Brain pericyte (primary cell): ENCODE measurements at places on chromosomes 6 and 20.

GRCh38 chr6:15090745-15091384 lies 155.0 kb upstream of the JARID2 start:
- DNase-seq = no peak

GRCh38 chr20:38680500-38681306 lies 43.6 kb upstream of the SLC32A1 start:
- DNase-seq = no peak

GRCh38 chr6:37691904-37692806 lies 5.5 kb downstream of the MDGA1 start:
- DNase-seq = no peak

DNA sequence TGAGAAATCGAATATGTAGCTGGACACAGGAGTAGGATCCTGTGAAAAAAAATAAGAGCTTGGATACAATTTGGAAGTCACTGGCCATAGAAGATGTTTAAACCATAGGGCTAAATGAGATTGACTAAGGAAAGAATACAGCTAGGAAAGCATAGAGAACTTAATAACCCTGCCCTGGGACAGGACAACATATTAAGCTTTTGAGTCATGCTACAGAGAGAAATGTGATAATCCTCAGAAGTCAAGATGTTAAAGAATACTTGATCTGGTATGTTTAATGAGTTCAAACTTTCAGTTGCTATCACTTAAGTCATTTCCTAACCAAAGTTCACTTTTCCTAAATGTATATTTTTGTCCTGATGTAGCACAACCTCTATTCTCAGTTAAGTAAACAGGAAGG lies 154.6 kb upstream of the TSHZ2 start:
- DNase-seq = no peak

DNA sequence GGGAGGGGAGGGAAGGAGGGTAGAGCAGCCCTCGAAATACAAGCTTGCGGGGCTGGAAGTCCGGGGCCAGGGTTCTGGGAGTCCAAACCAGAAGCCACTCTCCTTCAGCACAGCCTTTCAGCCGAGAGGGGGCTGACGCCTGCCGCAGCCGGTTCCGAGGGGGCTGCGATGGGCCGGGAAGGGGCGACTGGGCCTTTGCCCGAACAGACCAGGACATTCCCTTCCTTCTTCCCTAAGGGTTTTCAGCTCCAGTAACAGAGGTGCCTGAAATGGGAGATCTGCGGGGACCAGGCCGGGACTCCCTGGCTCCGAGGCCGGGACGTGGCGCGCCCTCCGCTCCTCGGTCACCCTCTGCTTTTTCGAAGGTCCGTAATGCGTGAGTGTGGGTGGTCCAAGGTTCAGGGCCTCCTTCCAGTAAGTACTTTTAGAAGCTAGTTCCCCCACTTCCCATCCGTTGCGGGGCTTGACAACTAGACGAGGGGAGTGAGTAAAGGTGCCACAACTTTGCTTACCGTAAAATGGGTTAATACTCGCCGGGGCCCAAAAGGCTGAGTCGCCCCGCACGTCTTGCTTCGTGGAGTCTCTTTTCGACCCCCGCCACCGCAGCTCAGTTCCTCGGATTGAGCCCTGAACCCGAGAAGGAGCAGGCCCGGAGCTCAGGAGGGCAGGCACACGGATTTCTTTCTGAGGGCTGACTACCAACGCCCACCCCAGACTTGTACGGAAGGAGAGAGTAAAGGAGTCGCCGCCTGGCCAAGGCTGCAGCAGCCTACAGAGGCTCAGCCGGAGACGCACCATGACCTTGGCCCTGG lies 2.9 kb upstream of the OLIG3 start:
- DNase-seq = no peak

- DNase-seq = no peak
Observed at GRCh38 chr6:151372164-151372563, 19.2 kb downstream of the ZBTB2 start.

- no peak for DNase-seq
Observed at GRCh38 chr6:154289818-154290508, 66.6 kb downstream of the IPCEF1 start.

- DNase-seq = no peak
Observed at GRCh38 chr6:34359418-34360158, 32.9 kb downstream of the NUDT3 start.

DNA sequence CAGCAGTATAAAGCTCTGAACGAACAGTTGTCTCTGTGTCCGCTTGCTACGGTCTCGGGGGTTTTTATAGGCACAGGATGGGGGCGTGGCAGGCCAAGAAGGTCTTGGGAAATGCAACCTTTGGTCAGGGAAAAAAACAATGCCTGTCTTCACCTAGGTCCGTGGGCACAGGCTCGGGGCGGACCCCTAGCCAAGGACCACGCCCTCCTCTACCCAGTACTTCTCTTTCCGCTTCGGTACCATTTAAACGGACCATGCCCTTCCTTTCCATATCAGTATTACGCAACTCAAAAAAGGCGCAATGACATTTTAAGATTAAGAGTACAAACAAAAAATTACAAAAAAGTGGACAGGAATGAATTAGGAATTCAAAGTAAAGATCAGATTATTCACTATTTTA lies 44.3 kb upstream of the SLC17A4 start:
- no peak for DNase-seq

GRCh38 chr20:57530327-57530981 lies 5.5 kb upstream of the CTCFL start:
- no peak for DNase-seq

GRCh38 chr6:151948002-151948743 lies 140.7 kb downstream of the ESR1 start:
- no peak for DNase-seq

- DNase-seq = no peak
Observed at GRCh38 chr20:38878866-38879265, 47.4 kb upstream of the FAM83D start.

DNA sequence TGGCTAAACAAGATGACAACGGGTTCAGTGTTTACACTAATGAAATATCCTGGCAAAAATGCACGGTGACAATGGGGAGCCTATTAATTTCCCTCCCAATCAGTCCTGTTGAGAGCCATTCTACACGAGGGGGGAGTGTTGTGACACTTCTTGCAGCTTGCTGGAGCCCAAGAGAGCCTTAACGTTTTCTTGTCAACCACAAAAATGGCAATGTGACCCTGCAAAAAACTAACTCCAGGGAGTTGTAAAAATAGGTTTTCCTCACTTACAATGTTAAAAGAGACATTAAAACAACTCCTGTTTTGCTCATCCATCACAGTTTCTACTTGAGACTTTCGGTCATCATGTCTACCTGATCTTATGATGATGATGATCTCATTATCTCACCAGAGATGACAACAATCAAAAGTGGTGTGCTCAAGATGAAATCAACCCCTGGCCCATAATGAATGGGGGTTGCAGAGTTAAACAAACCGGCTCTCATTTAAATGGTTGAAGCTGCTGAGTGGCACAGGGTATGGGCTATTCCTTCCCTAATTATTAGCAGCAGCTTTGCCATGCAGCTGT lies 57.9 kb downstream of the GJA10 start:
- no peak for DNase-seq

GRCh38 chr6:162140251-162140852 lies 587.2 kb downstream of the PRKN start:
- no peak for DNase-seq

DNA sequence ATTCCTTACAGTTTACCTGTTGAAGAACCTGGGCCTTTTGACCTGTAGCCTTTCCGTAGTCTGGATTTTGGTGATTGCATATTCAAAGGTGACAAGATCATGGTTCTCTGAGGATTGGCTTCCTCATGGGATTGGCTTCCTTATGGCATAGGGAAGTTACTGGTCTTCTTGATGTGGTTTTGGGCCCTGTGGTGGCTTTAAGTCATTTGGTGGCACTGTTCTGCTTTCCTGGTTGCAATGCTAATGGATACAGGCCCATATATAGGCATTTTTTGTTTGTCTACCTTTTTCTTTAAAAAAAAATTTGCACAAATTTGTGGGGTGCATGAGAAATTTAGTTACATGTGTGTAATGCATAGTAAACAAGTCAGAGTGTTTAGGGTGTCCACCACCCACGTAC lies 185.7 kb downstream of the CDKAL1 start:
- DNase-seq = no peak

GRCh38 chr20:17565169-17565845 lies 4.6 kb upstream of the DSTN start:
- DNase-seq = no peak

DNA sequence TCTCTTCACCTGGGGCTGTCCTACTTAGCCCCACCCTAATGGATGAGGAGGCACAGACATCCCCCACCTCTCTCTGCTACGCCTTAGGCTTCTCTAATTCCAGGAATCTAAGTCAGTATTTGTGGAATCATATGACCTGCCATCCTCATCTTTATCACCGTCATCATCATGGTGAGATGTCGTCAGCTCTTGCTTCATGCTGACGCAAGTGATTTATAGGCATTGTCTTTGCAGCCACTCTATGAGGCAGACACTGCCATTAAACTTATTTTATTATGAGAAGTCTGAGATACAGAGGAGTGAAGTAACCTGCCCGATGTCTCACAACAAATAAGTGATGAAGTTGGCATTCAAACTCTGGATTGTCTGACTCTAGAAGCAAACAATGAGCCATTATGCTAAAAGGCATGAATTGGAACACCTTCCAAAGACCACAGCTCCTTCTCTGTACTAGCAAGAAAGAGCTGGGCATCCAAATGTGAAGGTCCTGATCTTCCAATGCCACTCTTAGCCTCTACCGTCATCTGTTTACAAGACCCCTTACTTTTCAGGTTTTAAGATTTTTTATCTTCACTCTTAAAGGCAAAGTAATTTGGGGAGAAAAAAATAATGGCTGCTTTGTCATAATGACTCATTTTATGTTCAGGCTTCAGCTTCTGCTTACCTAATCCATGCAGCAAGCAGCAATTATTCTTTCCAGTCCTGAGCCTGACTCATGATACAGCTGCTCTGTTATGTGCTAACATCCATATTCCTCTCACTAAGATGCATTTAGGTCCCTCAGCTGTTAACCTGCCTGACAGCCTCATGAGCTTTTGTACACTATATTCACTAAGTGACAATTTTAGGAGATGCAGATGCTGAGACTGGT lies 113.7 kb upstream of the BCLAF1 start:
- DNase-seq = no peak

GRCh38 chr6:136517002-136517401 lies 33.2 kb downstream of the MAP7 start:
- DNase-seq = no peak

GRCh38 chr6:30548375-30548774 lies 7.9 kb downstream of the GNL1 start:
- DNase-seq = no peak

DNA sequence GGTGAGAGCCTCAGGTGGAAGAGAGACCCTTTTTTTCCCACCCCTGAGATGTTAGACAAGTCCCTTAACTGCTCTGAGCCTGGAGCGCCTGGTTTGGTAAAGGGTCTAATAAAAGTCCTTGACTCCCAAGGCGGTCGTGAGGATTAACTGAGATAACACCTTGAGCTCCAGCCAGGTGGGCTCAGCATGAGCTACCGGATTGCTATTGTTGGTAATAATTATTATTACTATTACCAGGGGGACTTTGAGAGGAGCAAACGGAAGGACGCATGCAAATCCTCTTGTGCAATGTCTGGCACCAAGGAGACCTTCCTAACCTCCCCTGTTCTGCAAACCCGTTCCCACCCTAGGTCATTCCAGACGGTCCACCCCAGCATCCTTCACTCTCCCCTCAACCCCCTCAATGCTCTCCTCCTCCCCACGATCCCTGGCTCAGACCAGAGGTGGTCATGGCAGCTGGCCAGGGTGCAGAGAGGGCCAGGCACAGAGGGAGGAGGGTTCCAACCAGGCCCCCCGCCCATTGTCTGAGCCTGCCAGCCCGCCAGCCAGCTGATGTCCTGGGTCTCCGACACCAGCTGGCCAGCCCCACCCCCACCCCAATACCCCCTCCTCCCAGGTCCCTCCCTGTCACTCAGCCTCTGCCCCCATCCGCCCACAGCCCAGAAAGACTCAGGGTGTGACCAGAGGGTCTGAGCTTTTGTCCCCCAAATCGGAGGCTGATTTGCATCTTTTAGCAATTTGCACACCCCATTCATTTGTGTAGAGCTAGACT lies 14.3 kb upstream of the CBFA2T2 start:
- DNase-seq = no peak

DNA sequence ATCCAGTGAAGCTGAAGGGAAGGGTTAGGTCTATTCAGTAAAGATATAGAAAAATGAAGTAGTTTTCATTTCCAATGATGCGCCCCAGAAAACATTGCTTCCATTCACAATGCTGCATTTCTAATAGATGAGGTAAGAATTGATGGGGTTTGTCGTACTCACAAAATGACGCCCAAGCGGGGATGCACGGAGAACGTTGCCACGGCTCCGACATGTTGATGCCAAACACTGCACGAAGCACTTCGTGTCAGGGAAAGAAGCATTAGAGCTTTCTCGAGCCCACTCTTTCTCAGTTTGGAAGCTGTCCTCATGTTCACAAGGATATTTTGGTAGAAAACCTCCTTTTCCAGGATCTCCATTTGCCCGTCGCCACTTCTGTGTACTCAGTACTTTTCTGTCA lies 21.6 kb upstream of the MAFB start:
- no peak for DNase-seq

DNA sequence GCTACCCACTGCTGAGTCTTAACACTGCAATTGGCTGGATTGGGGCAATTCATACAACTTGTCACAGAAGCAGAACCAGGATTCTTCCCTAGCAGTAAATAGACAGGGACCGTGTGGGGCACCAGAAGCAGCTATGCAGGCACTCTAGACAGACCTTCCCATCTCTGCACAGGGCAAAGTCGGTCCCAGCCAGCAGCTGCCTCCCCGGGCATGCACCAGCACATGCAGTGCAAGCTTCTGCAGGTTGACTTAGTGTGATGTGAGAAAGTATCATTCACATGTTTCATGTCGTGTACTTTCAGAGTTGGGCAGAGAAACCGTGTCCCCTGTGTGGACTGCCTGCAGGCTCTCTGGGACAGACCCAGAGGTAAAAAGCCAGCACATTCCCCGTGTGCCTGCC lies 98.0 kb upstream of the FOXA2 start:
- no peak for DNase-seq

DNA sequence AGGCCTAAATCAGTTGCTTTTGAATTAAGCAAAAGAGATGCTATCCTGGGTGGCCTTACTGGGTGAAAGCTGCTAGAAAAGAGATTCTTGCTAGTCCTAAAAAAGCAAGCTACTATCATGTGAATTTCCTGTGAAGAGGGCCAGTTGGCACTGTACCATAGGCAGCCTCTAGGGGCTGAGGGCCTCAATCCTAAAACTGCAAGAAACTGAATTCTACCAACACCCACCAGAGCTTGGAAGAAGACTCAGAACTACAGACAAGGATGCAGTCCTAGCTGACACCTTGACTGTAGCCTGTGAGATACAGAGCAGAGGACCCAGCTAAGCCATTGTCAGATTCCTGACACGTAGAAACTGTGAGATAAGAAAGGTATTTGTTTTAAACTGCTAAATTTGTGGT lies 24.5 kb downstream of the CLIC5 start:
- DNase-seq = no peak

- DNase-seq = no peak
Observed at GRCh38 chr6:142760152-142760551, 184.8 kb downstream of the HIVEP2 start.

GRCh38 chr6:8006208-8006607 lies 58.0 kb downstream of the BLOC1S5 start:
- DNase-seq = no peak

GRCh38 chr20:53331151-53331973 lies 262.3 kb downstream of the ZNF217 start:
- DNase-seq = no peak

- no peak for DNase-seq
Observed at GRCh38 chr6:169241688-169242350, 11.8 kb downstream of the THBS2 start.

- no peak for DNase-seq
Observed at GRCh38 chr20:44908987-44909871, 631 bp upstream of the PABPC1L start.
